ENCODE measurements at places on chromosomes 1 and 21.

GRCh38 chr1:115012006-115012405 lies 17.6 kb upstream of the TSHB start:
- no peak for DNase-seq

- no peak for DNase-seq
These were observed 1.3 kb upstream of the DOCK7 start for GRCh38 chr1:62689524-62689923.

DNA sequence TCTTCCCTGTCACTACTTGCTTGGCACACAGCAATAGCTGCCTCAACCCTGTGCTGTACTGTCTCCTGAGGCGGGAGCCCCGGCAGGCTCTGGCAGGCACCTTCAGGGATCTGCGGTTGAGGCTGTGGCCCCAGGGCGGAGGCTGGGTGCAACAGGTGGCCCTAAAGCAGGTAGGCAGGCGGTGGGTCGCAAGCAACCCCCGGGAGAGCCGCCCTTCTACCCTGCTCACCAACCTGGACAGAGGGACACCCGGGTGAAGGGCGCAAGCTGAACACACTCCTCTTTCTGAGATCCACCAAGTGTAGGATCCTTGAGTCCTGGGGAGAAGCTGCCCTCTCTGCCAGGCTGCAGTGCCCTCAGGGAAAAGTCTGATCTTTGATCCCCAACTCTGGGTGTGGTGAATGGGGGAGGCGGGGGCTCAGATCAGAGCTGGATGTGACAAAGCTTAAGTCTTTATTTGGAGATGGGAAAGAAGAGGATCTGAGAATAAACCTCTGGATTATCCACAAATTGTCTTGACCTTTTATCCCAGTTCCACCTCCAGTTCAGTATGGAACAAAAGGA lies 1.2 kb downstream of the RXFP4 start:
- no peak for DNase-seq

GRCh38 chr1:206967096-206967849 lies 3.0 kb downstream of the FCAMR start:
- DNase-seq: peak; percentile 52

GRCh38 chr1:38546636-38547035 lies 312.9 kb downstream of the RRAGC start:
- no peak for DNase-seq

DNA sequence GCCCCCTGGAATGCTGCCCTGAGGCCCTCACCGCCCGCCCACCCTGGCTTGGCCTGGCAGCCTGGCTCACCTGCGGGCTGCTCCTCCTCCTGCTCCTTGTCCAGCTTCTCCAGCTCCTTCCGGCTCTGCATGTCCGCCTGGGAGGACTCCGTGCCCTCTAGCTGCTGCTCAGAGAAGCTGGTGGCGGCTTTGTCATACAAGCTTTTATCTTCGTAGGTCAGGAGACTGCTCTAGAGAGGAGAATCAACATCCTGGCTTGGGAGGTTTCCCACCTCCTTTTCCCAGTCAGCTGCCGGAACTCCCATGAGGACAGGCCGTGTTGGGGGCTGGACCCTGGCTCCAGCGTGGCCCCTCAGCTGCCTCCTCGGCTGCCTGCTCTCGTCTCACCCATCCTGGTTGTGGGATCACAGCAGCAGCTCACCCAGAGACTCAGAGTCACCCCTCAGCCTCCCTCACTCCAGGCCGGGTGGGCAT lies 36.6 kb upstream of the TMEM52 start:
- no peak for DNase-seq

DNA sequence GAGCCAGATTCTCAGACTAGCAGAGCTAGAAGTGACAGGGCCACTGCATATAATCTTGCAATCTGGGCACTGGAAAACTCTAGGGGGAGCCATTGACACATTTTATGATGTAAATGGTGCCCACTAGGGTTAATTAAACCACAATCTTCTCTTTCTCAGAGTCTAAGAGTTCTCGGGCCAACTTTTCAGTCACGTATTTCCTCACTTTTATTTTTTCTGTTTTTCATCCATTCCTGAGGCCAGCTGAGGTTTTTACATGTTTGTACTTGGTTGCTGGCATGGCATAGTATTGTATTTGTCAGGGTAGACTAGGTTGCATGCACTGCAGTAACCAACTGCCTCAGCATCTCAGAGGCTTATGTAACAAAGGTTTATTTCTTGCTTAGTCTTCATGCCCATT lies 138.2 kb downstream of the ZNF326 start:
- DNase-seq: no peak

- DNase-seq: no peak
These were observed 174.5 kb downstream of the DISC1 start for GRCh38 chr1:231801042-231801585.

GRCh38 chr1:172184506-172185191 lies 235.8 kb upstream of the C1orf105 start:
- no peak for DNase-seq

DNA sequence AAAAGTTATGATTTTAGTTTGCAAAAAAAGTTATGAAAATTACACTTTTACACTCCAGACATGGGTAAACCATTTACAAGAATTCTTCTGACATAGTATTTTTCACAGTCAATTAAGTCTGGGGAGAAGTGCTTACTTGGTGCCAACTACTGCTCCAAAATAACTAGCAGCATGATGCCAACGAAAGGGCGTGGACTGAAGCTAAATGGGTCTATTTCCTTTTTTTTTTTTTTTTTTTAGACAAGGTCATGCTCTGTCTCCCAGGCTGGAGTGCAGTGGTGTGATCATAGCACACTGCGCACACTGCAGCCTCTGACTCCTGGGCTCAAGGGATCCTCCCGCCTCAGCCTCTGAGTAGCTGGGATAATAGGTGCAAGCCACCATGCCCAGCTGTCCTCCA lies 43.2 kb downstream of the FMO4 start:
- DNase-seq: no peak

DNA sequence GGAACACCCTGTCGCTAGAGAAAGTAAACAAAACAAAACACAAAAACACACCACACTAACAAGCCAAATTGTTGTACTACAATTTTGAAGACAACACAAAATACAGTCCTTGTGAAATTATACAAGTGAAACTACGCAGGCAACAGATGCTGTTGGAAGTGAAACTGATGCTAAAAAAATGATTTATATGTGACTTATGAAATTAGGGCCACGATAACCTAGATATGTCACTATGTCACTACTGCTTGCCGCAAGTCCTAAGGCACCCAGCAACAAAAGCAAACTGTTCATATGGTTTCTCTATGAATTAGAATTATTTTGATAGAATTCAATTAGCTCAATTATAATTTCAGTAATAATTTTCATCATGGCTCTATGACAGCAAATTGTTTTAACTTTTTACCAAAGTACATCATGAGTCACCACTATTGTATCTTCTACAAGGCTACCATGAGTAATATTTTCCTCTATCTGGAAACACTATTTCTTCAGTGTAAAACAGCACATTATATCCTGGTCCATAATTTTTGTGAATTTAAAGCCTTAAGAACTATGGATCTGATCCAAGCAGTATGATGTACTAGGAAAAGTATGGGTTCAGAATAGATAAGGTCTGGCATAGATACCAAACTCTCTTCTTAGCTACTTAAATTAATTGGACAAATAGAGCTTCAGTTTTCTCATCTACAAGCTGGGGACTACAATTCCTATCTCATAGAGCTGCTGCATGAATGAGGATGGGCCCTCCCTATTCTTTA lies 216.3 kb downstream of the COL11A1 start:
- DNase-seq: no peak

DNA sequence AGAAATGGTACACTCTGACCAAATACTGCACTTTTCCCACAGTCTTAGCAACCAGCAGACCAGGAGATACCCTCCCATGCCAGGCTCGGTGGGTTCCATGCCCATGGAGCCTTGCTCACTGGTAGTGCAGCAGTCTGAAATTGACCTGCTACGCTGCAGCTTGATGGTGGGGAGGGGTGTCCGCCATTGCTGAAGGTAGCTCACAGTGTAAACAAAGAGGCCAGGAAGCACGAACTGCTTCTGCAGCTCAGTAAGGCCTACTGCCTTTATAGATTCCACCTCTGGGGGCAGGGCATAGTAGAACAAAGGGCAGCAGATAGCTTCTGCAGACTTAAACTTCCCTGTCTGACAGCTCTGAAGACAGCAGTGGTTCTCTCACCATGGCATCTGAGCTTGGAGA lies 12.3 kb upstream of the IFI44L start:
- no peak for DNase-seq

- DNase-seq: no peak
These were observed 53.4 kb downstream of the MIER1 start for GRCh38 chr1:66978201-66978600.

DNA sequence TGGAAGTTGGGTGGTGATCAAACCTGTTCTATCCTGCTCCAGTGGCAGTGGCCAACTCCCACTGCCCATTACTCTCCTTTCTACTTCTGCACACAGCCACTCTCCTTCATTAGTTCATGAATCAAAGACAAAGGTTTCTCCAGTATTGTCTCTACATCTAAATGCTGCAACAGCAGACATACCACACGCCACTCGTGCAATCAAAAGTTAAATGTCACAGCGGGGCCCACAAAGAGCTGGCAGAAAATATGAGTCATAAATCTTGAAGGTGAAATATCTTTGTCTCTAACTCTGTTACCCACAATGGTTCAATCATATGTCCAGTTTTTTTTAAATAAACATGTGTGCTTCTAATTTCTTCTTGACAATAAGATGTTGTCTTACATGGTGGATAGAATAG lies 13.3 kb downstream of the APCS start:
- no peak for DNase-seq

DNA sequence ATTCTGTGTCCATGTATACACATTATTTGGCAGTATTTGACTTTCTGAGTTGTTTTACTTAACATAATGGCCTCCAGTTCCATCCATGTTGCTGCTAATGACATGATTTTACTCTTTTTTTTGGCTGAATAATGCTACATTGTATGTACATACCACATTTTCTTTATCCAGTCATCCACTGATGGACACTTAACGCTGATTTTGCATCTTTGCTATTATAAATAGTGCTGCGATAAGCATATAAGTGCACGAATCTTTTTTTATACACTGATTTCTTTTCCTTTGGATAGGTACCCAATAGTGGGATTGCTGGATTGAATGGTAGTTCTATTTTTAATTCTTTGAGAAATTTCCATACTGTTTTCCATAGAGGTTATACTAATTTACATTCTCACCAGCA lies 255.5 kb downstream of the GPR52 start:
- DNase-seq: no peak

- no peak for DNase-seq
These were observed 46.8 kb downstream of the NPHP4 start for GRCh38 chr1:5945445-5945844.

- no peak for DNase-seq
These were observed 12.3 kb upstream of the SDC3 start for GRCh38 chr1:30920827-30921226.

DNA sequence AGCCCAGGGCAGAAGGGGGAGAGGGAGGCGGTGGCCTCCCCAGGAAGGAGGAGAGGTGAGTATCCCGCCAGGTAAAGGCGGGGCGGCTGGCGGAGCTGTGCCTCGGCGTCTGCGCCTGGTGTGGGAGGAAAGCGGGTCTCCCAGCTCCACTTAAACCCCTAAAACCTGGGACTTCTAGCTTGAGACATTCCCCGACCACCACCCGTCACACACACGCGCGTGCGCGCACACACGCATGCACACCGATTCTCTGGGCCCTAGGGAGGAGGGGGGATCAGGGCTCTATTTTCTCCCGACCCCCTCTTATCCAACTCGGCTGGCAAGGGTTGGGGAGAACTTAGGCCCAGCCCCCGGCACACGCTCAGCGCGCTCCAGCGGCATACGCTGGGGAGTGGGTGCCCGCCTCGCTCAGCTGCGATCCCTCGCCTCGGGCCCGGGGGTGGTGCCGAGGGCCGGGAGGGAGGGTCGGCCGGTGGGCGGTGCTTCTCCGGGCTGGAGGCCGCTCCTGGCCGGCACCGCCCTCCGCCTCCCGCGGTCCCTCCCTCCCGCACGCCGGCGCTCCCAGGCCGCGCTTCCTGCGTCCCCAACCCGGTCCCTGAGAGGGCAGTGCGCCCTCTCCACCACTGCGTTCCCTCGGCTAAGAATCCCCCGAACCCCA lies at the start of gene TMEM51:
Gene TMEM51 (plus strand): TSS at position 564 of the 658 bp plus-strand sequence. CDS start 61,341 bp downstream, outside the sequence.
- no peak for DNase-seq

DNA sequence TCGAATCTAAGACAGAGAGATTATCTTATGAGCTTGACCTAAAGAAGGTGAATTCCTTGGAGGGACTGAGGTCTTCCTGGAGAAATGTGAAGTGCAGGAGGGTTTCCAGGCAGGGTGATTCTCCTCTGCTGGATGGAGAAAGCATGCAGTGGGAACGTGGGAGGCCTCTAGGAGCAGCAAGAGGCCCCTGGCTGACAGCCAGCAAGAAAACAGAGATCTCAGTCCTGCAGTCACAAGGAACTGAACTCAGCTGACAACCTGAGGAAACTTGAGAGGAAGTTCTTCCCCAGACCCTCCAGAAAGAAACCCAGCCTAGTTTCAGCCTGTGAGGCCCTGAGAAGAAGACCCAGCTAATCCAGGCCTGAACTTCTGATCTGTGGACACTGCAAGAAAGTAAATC lies 345.9 kb downstream of the FAM72C start:
- DNase-seq: no peak

DNA sequence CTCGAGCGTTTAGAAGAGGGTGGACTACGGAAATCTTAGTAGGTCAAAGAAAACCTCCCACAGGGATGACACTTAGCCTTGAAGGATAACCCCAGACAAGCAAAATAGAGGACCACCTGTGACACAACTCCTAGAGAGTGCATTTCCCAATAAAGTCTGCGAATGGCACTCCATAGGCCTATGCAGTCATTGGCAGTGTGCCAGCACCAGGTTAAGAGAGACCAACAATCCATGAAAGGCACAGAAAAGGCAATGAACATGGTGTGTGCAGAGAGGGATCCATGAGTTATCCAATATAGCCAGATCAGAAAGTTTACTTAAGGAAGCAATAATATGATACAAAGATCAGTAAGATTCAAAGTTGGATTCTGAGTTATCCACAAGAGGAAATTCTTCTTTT lies 45.2 kb upstream of the FMO2 start:
- no peak for DNase-seq

- DNase-seq: no peak
These were observed 6.3 kb upstream of the TNNT2 start for GRCh38 chr1:201383647-201384405.

DNA sequence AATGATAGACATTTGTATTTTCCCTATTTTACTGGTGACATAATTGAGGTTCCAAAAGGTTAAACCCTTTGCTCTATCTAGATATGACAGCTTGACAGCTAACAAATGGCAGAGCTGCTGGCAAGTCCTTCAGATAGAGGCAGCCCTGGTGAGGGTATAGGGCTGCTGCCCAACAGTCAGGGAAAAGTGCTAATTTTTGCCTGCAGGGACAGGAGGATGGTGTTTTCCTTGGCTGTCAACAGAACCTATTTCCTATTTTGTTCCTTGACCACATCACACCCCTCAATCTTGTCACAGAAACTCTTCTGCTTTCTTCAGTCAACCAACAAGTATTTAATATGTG lies 12.3 kb downstream of the GPA33 start:
- no peak for DNase-seq

GRCh38 chr1:36352910-36353878 lies 29.7 kb upstream of the EVA1B start:
- DNase-seq: no peak

GRCh38 chr1:68490046-68490651 lies 6.7 kb downstream of the DEPDC1 start:
- DNase-seq: no peak

Measured in bone marrow (tissue), 2 donors.